ENCODE measurements at places on chromosomes 3 and 15.

- DNase-seq, result no peak
These were observed 3.6 kb downstream of the SLC51A start for GRCh38 chr3:196219970-196220311.

GRCh38 chr3:183878071-183878470, 6.6 kb downstream of the PARL start:
- no peak for DNase-seq

DNA sequence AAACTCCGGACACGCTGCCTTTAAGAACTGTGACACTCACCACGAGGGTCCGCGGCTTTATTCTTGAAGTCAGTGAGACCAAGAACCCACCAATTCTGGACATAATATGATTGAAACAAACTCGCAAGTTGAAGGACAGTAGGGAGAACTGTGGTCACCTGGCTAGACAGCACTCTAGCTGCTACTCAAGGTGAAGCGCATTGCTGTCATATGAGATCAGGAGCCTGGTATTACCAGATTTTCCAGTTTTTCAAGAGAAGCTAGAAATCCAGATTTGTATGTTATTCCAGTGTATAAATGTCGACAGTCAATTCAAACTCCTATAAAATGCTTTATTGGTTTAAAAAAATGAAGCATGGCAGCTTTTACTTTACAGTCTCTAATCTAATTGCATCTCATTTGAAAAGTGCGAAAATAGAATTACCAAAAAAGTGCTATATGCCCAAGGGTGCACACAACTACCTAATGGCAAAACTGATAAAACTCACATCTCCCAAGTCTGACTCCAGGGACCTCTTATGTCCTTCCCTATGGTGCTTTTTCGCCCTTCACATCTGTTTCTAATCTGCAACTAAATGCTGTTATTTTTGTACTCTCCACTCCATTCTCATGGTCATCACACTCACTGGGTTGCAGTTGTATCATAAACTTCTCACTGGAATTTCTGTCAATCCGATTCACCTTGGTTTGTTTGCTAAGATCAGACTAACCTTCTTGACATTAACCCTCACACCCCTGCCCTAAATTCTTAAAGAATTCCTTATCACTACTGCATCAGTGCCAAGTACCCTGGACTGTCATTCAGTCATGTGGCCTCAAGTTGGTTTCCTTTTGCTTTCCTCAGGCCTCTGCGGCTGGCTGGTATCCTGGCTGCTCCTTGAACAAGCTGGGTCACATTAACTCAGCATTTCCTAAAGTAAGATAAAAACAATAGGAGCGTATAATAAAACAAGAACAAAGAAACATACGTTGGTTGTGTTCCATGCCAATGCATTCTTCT, 31.5 kb upstream of the ARHGEF26 start:
- DNase-seq, result no peak

- DNase-seq, result no peak
These were observed 30.1 kb upstream of the MNS1 start for GRCh38 chr15:56495053-56495452.

GRCh38 chr15:82134461-82134860, 88.6 kb upstream of the MEX3B start:
- DNase-seq, result no peak

GRCh38 chr3:156915372-156915771, 89.2 kb downstream of the LEKR1 start:
- no peak for DNase-seq

DNA sequence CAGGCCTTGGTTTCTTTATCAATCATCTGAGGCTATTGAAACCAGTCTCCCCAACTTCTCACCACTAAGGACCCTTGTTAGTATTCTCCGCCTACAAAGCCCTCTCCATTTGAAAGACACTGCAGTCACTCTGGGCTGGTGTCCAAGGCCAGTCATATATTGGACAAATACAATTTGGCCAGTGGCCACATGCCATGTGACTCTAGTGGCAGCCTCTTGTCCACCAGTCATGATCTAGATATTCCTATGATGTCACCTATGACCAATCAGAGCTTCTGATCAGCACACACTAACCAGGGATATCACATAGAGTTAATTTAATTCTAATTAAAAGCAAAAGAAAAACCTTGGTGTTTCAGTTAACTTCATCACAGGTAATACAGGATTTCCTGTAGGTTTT, 68.2 kb downstream of the RAB11A start:
- no peak for DNase-seq

DNA sequence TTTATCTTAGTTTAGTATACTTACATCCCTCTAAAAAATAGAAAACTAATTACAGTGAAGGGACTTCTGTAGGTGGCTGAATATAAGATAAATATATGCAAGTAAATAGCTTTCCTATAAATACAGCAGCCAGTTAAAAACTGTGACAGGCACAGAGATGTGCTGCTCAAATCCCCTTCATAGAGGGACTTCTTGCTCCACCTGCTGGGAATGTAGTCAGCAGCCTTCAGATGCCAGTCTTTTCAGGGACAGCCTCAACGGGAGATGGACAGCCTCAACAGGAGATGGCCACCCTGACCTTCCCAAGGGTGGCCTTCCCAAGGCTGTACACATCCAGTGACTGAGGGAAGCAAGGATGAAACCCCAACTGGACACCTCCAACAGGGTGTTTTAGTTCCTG, 15.7 kb upstream of the PRR23E start:
- DNase-seq, result no peak

- no peak for DNase-seq
These were observed 12.8 kb downstream of the ARL6IP5 start for GRCh38 chr3:69097407-69098086.

- DNase-seq, result no peak
These were observed 85.9 kb upstream of the ABHD2 start for GRCh38 chr15:89002281-89002761.

DNA sequence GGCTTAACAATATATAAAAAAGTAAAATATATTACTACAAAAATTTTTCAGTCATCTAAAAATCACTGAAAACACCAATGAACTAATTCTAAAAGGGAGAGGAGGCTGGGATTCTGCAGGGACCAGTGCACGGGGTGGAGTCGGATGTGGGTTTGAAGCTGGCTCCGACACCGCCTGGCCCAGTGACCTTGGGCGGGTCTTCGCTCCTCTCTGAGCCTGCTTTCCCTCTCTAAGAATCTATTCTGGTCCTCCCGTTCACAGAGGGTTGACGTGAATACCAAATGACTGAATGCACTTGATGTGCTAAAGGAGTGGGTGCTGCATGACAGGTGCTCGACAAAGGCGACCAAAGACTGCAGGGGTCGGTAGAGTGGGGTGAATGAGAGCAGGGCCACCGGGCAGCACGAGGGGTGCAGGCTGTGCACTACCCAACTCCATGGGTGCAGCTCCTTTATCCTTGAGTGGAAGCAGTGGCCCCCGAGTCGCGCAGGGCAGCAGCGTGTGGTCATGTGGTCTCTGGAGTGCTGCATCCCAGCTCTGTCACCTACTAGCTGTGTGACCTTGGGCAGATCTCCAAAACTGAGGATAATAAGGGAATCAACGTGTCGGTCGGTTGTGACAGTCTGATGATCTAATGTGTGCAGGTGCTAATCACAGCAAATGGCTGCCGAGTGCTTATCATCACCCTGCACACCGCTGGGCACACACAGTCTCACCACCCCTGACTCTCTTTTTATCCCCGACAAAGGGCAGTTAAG, 8.6 kb upstream of the IQSEC1 start:
- DNase-seq, result no peak

GRCh38 chr3:133984975-133985374, 44.8 kb downstream of the SLCO2A1 start:
- DNase-seq, result no peak

GRCh38 chr3:44939581-44940036, 36.4 kb downstream of the ZDHHC3 start:
- no peak for DNase-seq

DNA sequence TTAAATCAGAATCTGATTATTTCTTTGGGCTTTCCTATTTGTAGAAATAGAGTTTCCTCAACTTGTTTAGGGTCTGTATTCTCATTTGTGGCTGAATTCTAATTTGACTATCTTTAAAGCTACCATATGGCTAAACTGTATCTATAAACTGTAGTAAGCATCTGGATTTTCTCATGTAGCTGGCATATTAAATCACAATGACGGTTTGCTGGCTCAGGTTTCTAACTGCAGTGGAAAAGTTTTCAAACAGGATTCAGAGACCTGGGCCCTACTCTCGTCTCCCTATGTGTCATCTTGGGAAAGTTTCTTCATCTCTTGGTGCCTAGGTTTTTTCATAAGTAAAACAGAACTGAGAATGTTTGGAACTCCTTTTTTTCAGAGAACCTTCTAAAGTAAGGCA, 68.3 kb downstream of the GALK2 start:
- no peak for DNase-seq

DNA sequence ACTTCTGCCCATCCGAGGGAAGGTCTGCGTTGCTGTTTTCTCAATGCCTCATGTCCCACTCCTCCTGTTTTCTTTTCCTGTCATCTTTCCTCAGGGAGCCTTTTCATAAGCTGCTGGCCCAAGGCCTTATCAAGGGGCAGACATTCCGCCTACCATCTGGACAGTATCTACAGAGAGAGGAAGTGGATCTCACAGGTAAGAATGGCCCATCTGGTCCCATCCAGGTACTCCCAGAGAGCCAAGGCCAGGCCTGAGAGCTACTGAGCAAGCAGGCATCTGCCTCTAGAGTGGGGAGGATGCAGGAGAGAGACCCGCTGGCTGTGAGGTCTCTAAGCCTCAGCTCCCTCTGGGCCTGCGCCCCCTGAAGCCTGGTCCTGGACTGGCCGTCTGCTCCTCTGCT, 81.5 kb upstream of the LIMD1 start:
- no peak for DNase-seq

- no peak for DNase-seq
These were observed 124.1 kb downstream of the SERPINI1 start for GRCh38 chr3:167859610-167860009.

- no peak for DNase-seq
These were observed 104.8 kb downstream of the PPP2R3A start for GRCh38 chr3:136070334-136070733.

DNA sequence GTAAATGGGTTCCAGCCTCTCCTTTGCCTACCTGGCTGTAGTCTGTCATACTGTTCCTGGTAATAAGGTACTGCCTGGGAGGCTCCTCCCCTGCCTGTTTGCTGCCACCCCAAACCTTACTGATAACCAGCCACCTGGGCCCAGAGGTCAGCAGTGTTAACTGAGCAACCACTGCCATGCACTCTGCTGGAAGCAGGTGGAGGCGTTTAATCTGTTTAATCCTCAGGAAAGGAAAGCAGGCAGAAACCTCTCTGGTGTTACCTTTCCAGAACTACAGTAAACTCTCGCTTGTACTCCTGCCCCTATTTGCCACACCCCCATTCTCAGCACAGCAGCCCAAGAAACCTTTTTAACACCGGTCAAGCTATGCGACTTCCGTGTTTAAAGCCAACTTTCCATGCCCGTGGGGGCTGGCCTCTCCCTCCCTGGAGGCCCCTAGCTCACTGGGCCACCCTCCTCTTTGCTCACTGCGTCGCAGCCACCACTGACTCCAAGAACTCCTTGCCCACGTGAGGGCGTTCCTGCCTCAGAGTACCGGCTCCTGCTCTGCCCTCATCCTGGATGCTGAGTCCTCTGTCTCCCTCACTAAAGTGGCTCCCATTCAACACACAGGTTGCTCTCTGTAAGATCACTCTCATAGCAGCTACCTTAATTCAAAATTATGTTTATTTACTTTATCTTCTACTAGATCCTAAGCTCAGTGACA, 8.3 kb downstream of the BDH1 start:
- no peak for DNase-seq

DNA sequence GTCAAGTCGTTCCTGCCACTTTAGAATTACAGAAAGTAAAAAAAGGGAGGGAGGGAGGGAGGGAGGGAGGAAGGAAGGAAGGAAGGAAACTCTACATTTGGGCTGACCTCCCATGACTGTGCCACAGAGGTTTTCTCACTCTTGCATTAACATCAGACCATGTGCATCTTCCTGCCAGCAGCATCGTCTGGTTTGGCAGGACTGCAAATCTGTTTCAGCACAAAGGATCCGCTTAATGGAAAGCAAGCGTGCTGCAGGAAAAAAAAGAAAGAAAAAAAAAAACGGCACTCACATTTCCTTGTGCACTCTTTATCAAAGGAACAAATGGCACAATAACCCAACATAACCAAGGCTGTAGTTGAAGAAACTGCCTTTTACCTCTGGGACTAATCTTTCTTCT, 148.8 kb upstream of the HES1 start:
- DNase-seq, result no peak

GRCh38 chr3:82558081-82558480, 796.6 kb upstream of the GBE1 start:
- no peak for DNase-seq

GRCh38 chr3:88810455-88810854, 297.0 kb upstream of the EPHA3 start:
- DNase-seq, result no peak

- no peak for DNase-seq
These were observed 203.7 kb upstream of the ZNF385D start for GRCh38 chr3:21954709-21955108.

- DNase-seq, result no peak
These were observed 74.7 kb downstream of the FBN1 start for GRCh38 chr15:48570822-48571221.

DNA sequence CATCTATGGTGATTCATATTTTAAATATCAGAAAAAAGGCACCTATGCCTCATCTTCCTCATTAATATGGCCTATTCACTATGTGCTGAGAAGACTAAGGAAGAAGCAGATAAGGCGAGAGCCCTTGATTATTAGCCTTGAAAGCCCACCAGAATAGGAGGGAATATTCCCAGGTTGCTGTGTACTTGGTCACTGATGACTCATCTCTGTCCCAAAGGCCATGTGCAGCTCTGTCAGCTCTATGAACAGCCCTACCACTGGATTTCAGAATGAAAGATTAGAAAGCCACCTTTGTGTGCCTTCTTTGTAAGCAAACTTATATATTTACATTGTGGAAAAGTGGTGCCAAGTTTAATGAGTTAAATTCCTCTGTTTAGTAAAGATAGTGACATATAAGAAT, 211.5 kb downstream of the NFKBIZ start:
- DNase-seq, result no peak

GRCh38 chr15:67406257-67406861, 114.6 kb upstream of the C15orf61 start:
- DNase-seq, result no peak

- DNase-seq, result no peak
These were observed 387.5 kb downstream of the NLGN1 start for GRCh38 chr3:173785004-173785403.

DNA sequence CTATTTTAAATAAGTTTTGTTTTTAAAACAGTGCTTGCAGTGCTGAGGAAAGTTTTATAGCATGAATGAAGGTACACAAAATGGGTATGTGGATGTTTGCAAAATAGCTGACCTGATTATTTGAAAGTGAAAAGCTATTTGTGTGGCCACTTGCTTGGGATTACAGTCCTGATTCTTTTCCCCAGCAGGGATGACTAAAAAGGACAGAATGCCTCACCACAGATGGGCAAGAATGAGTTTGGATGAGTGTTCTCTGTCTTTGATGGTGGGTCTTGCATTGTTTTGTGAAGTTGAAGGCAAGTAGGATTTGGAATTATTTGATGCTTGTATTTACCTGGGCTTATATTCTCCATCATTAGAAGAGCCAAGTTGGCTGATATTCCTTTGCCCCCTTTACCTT, 48.8 kb upstream of the MEIS2 start:
- DNase-seq, result no peak

All from activated naive CD4-positive, alpha-beta T cell (primary cell).